AG10803 (cell line): ENCODE measurements at places on chromosomes 13 and 19.

GRCh38 chr13:27476943-27477703 lies 26.8 kb upstream of the MTIF3 start:
- DNase-seq: peak; percentile 48

- peak; percentile 20 for DNase-seq
Observed at GRCh38 chr19:29467824-29468401, 57.9 kb upstream of the VSTM2B start.

DNA sequence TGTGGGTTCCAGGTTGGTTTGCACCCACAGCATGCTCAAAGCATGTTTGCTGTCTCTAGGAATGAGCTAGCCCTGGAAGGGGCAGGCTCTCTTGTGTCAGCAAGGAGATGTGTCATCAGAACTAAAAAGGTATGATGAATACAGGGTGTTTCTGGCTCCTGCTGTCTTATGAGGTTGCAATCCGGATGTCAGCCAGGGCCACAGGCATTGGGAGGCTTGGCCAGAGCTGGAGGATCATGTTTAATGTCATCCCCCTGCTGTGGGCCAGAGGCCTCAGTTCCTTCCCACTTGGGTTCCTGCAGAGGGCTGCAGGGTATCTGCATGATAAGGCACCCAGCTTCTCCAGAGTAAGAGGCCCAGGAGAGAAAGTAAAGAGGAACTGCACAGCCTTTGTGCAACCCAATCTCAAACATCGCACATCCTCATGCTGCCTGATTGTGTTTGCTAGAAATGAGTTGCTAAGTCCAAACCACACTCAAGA lies 193.6 kb downstream of the COL4A1 start:
- peak; percentile 64 for DNase-seq

- DNase-seq: no peak
Observed at GRCh38 chr19:2164020-2164998, 576 bp downstream of the DOT1L start.

DNA sequence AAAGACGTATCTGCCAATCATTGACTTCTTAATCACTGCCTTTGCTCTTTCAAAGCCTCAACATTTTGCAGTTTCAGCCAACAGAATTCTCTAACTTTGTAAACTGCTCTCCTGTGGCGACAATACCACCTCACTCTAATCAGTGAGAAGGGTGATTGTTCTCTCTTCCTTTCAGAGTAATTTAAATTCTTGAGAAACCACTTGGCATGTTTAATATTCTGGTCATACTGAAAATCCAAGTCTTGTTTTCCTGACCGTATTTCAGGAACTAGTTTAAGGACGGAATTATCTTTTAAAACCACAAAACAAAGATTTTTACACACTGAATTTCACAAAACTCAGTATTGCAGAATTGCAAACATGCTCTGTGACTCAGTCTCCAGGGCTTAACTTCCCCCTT lies 5.2 kb upstream of the CDC16 start:
- DNase-seq: peak; percentile 62

- no peak for DNase-seq
Observed at GRCh38 chr13:51532736-51533197, 51.5 kb upstream of the WDFY2 start.

DNA sequence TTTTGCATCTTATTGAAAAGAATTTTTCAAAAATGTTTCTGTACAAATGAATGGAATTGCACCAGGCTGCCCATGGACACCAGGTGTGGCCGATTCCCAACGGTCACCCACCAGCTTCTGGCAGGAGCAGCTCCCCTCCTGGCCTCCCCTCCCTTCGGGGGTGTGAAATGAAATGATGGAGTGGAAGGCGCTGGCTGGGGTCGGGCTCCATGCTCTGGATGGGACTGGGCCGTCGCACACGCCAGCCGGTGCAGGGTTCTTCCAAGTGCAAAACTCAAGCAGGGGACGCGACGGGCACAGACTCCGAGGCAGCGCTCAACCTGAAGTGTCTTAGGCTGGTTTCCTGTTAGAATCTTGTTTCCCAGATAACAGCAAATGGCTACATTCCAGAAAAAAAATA lies 21.9 kb downstream of the C19orf44 start:
- DNase-seq: no peak

- no peak for DNase-seq
Observed at GRCh38 chr19:45262570-45262969, 11.5 kb downstream of the MARK4 start.

DNA sequence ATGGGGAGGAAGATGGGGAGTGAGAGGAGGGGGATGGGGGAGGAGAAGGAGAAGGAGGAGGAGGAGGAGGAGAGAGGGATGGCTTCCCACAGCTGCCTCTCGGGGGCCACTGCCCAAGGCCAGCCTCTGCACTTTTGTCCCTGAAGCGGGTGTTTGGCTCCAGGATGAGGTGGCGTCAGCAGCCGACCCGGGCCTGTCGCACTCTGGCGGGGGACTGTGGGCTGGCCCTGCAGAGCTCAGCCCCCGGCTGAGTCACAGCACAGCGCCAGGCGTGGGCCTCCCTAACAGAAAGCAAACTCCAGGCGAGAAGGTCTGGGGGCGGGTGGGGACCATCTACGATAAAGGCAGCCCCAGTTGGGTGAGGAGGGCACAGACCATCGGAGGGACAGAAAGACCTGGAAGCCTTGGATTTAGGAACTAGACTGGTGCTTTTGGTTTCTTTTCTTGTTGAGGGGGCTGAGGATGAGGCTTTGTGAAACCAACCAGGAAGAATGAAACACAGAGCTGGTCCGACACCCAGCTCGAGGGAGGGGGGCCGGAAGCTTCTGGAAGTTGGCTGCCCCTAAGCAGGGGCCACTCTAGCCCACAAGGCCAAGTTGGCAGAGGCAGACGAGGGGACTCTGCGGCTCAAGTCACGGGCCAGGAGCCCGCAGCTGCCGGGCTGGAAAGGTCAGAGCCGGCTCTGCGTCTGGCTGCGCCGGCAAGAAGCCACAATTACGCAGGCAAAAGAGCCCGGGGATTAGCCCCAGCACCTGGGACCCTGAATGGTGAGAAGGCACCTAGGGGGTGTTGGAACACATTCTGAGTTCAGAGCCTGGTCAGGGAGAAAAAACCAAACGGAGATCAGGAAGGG lies 18.2 kb downstream of the LSM4 start:
- peak; percentile 71 for DNase-seq

DNA sequence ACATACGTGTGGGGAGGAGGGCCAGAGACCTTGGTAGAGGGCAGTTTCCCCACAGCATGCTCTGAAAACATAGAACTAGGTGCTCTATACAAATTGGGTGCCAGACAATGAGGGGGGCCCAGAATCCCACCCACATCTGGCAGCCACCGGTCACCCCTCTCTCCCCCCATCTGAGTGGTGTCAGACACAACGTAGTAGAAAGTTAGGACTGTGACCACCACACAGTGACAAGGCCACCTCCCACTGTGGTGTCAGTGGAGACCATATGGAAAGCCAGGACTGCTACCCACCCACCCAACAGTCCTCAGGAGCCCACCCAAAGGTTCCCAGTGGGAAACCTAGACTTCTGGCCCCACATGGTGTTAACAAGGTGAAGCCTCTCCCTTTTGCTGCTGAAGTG lies 2.1 kb upstream of the ATP4B start:
- DNase-seq: no peak

GRCh38 chr19:47716270-47716937 lies 3.2 kb downstream of the EHD2 start:
- DNase-seq: no peak

DNA sequence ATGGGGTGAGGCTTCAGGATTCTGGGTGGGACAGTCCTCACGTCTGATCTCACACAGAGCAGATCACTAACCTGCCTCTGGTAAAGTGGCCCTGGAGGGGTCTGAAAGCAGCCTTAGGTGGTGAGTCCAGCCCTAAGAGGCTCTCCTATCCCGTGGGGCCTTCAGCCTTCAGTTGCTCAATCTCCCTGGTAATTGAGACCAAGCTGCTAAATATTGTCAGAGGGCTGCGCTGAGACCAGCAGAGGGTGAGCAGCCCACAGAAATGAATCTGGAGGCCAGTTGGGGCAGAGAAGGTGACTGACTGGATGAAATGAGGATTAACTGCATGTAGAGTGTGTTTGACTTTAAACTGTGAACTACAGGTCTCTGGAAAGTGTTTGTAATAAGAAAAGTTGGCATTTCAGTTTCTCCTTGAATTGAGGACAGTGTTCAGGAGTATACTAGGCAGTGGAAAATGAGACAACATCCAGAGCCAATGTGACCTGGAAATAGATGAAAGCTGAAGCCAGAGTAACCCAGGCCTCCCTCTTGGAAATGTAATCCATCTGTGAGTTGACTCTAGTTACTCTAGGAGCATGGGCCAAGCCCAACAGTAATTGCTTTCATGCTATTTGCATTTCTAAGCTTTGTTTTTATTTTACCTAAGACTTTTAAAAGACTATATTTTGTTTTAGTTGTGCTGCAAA lies 14.3 kb upstream of the HSPH1 start:
- peak; percentile 18 for DNase-seq

DNA sequence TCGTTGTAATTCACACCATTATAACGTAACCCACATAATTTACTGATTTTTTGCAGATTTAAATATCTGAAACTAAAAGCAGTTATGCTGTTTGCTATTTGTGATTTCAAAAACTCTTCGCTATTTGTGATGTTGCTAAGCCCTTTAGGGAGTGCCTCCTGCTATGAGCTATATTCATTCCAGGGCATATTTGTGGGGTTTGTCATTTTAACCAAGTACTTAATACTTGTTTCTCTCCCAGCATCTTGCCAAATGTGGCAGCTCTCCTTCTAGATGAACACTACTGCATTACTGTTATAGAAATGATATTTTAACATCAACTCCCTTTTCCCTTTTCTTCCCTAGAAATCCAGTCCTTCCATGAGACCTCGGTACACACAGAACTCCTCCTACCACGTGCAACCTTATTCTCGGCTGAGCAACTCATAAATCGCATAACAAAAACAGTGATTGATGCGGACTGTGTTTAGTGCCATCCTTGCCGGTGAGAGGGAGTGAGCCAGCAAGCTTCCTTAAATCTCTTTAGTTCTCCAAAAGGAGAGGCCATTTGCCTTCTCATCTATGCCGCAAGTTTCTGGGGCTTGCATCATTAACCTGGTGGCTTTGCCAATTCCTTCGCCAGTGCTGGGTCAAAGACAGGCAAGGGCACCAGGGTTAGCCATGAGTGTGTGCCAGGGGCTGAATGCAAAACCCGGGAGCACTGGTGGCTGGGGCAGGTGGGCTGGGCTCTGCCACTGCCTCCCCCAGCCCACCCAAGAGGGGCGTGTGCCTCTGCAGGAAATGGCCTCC lies 33.4 kb downstream of the RFX2 start:
- peak; percentile 99 for DNase-seq

GRCh38 chr19:11538232-11539036 lies at the start of gene CNN1:
Gene CNN1, plus strand, starts transcription at chr19:11538851. Its CDS starts 77 bp downstream, at chr19:11538928.
- peak; percentile 76 for DNase-seq

DNA sequence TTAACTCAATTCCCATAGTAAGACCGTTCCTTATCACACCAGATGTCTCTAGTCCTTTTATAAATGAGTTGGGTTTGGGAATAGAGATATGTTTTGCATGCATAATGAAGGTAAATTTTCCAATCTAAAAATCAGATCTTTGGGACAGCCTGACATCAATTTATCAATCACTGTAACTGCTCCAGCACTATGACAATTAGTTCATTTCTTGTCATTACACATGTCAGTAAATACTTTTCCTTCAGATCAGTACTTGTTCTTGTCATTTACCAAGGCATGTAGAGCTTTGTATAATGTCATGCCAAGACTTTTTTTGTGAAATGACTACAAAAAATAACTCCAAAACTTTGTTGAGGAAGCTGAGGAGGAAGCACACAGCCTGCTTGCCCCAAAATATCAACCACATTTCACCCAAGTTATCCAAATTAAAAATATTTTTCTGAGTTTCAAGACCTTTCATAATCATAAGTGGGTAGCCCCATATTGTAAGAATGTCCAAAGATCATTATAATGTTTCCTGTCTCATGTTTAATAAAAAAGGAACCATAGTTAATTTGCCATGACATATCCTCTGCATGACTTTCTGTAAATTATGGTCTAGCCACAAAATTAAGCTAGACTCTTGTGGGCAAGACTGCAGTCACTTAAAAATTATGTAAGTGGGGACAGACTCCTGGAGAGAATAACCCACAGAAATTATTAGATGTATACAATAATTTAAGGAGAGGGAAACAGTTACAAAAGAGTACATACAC lies 586.8 kb downstream of the TBC1D4 start:
- DNase-seq: no peak

DNA sequence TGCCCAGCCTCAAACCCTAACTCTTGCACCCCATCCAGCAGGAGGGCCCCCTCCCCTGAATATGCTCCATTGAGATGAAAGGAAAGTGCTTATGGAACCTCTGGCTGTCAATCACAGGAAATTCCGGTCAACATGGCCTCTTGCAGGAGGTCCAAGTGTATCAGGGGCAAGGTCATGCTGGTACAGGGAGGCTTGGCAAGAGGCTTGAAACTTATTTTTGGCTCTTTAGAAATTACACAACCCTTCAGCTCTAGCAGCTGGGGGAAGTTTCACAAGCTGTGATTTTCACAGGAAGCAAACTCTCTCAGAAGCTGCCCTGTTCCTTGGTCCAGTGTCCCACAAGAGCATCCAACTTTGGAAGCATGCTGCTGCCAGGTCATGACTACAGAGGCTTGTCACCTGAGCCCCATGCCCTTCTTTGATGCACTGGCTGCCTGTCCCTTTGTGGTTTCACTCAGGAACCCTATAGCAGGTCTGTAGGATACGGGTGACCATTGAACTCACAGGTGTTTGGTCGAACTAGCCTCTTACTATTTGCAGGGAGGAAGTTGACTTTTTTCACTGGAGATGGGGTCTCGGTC lies 8.4 kb downstream of the ASF1B start:
- DNase-seq: peak; percentile 44

DNA sequence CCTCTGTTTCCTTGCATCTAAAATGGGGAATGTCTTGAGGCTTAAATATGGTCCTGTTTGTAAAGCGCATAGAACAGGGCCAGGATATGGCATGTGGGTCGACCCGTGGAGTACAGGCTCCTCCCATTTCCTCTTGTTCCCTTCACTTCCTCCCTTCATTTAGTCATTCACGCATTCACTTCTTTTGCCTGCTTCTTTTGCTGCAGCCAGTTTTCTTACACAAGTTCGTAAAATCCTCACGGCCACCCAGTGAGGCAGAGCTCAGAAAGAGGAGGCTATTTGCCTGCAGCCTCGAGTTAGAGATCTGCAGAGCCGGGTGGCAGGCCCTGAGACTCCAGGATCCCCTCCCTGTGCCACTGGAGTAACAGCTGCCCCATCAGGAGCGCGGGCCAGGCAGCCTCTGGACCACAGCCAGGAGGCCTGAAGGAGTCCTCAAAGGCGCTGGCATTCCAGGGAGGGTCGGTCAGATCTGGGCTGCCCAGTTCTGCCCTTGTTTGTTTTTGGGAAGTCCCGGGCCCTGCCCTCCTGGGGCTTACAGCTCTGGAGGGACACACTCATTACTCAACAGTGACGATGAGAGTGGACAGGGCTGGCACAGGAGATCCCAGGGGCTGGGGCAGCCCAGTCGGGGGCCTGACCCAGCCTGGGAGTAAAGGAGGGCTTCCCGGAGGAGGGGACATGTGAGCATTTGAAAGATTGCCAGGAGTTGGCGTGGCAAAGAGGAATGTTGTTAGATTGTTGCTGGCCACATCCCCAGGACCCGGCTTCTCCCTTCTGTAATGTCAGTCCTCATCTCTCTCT lies 4.6 kb downstream of the PPP5C start:
- DNase-seq: peak; percentile 70

DNA sequence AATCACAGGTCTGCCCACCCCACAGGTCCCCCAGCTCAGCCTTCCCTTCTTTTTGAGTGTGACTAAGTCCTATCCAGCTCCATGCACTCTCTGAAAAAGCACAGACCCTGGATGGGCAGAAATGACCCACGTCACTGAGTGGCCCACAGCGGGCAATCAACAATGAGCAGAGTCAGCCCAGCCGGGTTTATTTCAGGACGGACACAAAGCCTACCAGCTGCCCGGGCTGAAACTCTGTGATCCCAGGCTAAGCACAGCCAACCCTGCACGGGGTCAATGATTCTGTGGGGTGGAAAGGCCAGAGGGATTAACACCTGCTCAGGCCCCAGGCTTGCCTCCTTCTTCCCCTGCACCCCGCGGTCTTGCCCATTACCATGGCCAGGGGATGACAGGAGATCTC lies 8.4 kb downstream of the NAPA start:
- DNase-seq: no peak
